ENCODE measurements at places on chromosomes 2 and 18. TPM values are rescaled to one million over a fixed set of nuclear protein-coding genes. Genes with fewer than 3 reads are reported as not detected.
A peak's percentile ranks its signal among the peaks of the same experiment; 100 is the strongest.

The SERPINB13 gene
- not detected for total RNA-seq

The DSG3 gene
- total RNA-seq = 1.8 TPM

The UNC80 gene
- total RNA-seq = not detected

The LIMS2 gene
- total RNA-seq = not detected

The NYAP2 gene
- not detected for total RNA-seq

The ZSWIM2 gene
- total RNA-seq = not detected

GRCh38 chr2:70743677-70744076 is 24.3 kb downstream of the ADD2 start:
- H3K36me3 ChIP-seq = no peaks in the 10 kb centered on the region
- no peak for DNase-seq
- H3K4me1 ChIP-seq = no peaks in the 10 kb centered on the region
- peaks cover 99% of the 10 kb centered on the region for H3K27me3 ChIP-seq
- no peak overlapping the region for H3K27ac ChIP-seq
- H3K4me3 ChIP-seq = no peak overlapping the region

GRCh38 chr18:29161429-29161828 is 984.5 kb upstream of the CDH2 start:
- H3K27me3 ChIP-seq = no peaks in the 10 kb centered on the region
- H3K36me3 ChIP-seq = peaks cover 8% of the 10 kb centered on the region
- H3K27ac ChIP-seq = peak overlapping the region; percentile 96
- DNase-seq = no peak

DNA sequence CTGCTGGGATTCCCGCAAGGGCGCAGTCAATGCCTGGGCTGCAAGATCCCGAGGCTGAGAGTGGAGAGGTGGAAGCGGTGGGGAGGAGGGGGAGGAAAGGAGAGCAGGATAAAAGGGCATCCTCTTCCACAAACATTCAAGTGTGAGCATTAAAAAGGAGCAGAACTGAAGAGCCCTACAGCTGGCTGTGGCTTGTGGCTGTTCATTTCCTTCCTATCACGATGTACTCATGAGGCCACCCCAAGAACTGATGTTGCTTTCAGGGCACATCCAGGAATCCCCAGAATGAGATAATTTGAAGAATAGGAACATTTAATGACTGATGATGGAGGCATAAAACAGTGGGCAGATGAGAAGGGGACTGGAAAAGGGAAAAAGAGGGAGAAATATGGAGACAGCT is 230.8 kb upstream of the SMIM21 start:
- DNase-seq = no peak
- no peaks in the 10 kb centered on the region for H3K4me1 ChIP-seq
- H3K36me3 ChIP-seq = no peaks in the 10 kb centered on the region
- no peak overlapping the region for H3K27ac ChIP-seq
- H3K4me3 ChIP-seq = no peak overlapping the region
- H3K27me3 ChIP-seq = no peaks in the 10 kb centered on the region

DNA sequence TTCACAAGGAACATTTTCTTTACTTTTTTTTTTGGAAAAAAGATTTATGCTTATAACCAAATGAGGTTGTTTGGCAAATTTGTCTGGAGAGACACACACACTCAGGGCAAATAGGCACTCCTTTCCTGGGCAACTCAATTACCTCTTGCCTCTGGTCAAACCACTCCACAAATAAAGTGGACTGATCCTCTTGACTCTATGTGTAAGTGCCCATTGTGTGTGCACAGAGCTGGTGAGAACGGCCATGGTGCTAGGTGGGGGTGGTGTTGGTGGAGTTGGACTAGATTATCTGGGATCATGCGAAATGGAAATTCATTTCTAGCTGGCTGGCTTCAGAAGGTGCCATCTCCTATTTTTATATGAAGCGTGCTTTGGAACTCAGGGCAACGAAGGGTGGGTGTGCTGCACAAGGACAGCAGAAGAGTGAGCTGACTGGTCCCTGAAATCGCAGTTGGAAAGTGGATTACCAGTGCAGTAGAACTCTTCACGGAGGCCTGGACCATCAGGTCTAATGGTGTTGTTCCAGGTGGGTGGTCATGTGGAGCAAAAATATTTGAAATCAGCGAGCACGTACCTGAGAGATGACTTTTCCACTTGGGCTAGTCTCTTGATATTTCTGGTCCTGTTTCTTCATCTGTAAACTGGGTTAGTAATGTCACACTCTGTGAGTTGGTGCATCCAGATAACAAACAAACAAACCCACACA is 149.9 kb downstream of the RPIA start:
- H3K4me3 ChIP-seq = no peak overlapping the region
- no peak for DNase-seq
- no peak overlapping the region for H3K27ac ChIP-seq
- H3K4me1 ChIP-seq = no peaks in the 10 kb centered on the region
- peaks cover 78% of the 10 kb centered on the region for H3K27me3 ChIP-seq

GRCh38 chr2:86249579-86250391 is 50.5 kb downstream of the MRPL35 start:
- no peaks in the 10 kb centered on the region for H3K27me3 ChIP-seq
- no peak overlapping the region for H3K27ac ChIP-seq
- H3K4me3 ChIP-seq = no peak overlapping the region

DNA sequence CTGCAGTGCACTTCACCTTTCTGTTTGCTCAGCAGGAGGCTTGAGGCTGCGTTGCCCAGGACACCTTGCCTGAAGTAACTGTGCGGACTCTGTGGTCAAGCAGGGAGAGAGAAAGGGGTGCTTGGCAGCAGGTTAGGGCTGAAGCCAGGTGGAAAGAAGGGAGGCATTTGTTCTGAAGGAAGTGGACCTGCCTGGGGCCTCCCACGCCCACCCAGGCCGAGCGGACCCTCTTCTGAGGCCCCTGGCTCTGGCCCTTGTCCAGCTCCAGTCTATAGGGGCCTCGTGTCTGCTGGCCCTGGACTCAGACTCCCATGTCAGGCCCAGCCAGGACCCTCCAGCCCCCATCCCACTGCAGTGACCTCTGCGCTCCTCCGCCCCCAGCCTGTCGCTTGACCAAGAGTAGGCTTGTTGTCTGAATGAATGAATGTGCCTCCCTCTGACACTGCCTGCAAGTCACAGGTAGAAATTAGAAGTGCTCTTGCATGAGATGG is 2.5 kb downstream of the SNED1 start:
- no peaks in the 10 kb centered on the region for H3K4me1 ChIP-seq
- H3K27me3 ChIP-seq = peaks cover 49% of the 10 kb centered on the region
- no peak overlapping the region for H3K4me3 ChIP-seq
- no peak for DNase-seq

DNA sequence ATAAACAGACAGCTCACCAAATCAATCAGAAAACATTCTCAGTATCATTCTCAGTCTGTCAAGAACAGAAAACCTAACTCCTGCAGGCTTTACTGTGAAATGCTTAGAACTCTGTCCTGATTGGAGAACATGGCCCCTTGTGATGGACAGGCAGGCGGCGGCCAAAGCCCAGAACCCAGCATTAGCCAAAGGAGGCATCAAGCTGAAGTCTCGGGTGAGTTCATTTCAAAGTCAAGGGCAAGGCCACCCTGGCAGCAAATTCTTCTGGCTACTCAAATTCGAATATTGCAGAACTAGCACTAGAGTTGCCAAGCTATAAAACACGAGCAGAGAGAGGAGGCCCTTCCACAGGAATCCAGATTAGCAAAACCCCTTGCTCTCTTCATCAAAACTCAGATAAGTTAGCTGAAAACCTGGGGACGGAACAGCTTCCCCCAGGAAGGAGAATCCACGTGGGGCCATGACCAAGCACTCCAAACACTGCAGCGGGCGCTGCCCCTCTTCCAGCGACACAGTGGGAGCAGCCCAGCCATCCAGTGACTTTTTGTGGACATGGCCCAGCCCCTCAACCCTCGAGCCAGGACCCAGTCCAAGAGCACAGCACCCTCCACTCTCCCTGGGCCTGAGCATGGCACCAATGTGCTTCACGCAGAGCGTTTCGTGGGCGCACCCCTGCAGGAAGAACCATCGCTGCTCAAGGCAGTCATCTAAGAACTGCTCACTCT is 98.6 kb downstream of the HDAC4 start:
- peaks cover 4% of the 10 kb centered on the region for H3K36me3 ChIP-seq
- no peak overlapping the region for H3K4me3 ChIP-seq
- no peaks in the 10 kb centered on the region for H3K27me3 ChIP-seq
- peaks cover 23% of the 10 kb centered on the region for H3K4me1 ChIP-seq
- no peak for DNase-seq
- no peak overlapping the region for H3K27ac ChIP-seq

- H3K36me3 ChIP-seq = no peaks in the 10 kb centered on the region
- no peak for DNase-seq
- no peaks in the 10 kb centered on the region for H3K27me3 ChIP-seq
- H3K4me3 ChIP-seq = no peak overlapping the region
- no peak overlapping the region for H3K27ac ChIP-seq
These were observed 92.2 kb downstream of the CAPN13 start for GRCh38 chr2:30714811-30715709.

DNA sequence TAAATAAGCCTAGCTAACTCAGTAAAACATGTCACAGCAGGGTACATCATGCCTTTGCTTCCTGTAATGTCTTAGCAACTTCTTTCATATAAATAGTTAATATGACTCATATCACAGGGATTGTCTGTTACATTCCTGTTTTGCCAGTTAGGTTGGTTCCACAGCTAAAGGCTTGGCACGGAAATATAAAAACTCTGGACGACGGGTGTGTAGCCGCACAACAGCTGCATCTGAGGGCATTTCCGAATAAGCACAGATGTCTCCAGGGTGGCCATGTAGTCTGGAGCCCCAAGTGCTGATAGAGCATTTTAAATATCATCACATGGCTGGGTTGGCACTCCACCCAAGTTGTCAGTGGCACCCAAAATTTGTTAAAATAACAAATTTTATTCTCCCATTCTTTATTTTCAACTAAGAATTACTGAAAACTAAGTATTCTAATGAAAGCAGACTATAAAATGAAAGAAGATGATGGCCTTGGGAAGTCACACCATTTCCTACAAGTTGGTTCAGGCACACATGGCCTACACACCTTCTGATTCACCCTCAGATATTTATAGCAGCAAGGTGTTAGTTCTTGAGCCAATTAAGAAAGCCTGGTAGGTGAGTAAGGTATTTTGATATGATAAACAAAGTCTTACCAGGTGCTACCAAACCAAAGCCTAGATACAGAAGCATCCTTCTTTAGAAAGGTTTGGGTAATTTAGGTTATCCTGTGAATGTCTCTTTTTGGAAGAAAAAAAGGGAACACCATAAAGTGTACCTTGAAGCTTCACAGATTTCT is 61.8 kb upstream of the STK17B start:
- H3K4me1 ChIP-seq = peaks cover 23% of the 10 kb centered on the region
- peaks cover 8% of the 10 kb centered on the region for H3K36me3 ChIP-seq
- DNase-seq = peak; percentile 72
- H3K4me3 ChIP-seq = peak overlapping the region; percentile 12

- DNase-seq = no peak
- no peak overlapping the region for H3K27ac ChIP-seq
- H3K4me3 ChIP-seq = no peak overlapping the region
- H3K4me1 ChIP-seq = peaks cover 8% of the 10 kb centered on the region
These were observed 226.3 kb downstream of the NBAS start for GRCh38 chr2:15334644-15335326.

DNA sequence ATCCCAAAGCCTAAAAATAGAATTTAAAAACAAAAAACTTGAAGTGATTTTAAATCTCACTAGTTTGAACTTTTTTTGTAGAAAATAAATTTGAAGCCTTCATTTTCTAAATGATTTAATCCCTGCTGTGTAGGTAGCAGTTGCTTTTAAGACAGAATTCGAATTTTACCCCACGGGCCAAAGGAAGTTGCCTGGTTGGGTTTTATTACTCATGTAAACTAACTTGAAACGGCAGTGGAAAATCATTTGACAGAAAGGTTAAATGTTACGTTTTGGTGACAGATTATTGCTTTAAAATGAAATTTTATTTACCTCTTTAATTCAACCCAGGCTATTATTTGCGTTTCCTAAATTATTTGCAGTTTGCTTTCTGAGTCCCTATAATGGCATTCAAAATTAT is 2.0 kb downstream of the MAPRE2 start:
- H3K4me3 ChIP-seq = no peak overlapping the region
- H3K4me1 ChIP-seq = peaks cover 26% of the 10 kb centered on the region
- H3K36me3 ChIP-seq = peaks cover 21% of the 10 kb centered on the region
- H3K27ac ChIP-seq = no peak overlapping the region
- no peak for DNase-seq

GRCh38 chr2:197576631-197577030 is 60.8 kb downstream of the MOB4 start:
- H3K36me3 ChIP-seq = peaks cover 17% of the 10 kb centered on the region
- H3K27ac ChIP-seq = no peak overlapping the region
- H3K27me3 ChIP-seq = no peaks in the 10 kb centered on the region
- H3K4me3 ChIP-seq = no peak overlapping the region

- H3K27ac ChIP-seq = no peak overlapping the region
- no peaks in the 10 kb centered on the region for H3K27me3 ChIP-seq
- peaks cover 21% of the 10 kb centered on the region for H3K4me1 ChIP-seq
- H3K4me3 ChIP-seq = no peak overlapping the region
These were observed 190.4 kb downstream of the BABAM2 start for GRCh38 chr2:28080911-28081310.

GRCh38 chr18:79479761-79480161 is 84.0 kb downstream of the NFATC1 start:
- H3K27ac ChIP-seq = no peak overlapping the region
- H3K4me3 ChIP-seq = no peak overlapping the region
- no peaks in the 10 kb centered on the region for H3K4me1 ChIP-seq
- DNase-seq = no peak

- DNase-seq = peak; percentile 37
- no peak overlapping the region for H3K27ac ChIP-seq
- H3K4me1 ChIP-seq = peaks cover 8% of the 10 kb centered on the region
- no peaks in the 10 kb centered on the region for H3K27me3 ChIP-seq
- H3K36me3 ChIP-seq = no peaks in the 10 kb centered on the region
- no peak overlapping the region for H3K4me3 ChIP-seq
These were observed 43.2 kb upstream of the NOSTRIN start for GRCh38 chr2:168758970-168759820.

DNA sequence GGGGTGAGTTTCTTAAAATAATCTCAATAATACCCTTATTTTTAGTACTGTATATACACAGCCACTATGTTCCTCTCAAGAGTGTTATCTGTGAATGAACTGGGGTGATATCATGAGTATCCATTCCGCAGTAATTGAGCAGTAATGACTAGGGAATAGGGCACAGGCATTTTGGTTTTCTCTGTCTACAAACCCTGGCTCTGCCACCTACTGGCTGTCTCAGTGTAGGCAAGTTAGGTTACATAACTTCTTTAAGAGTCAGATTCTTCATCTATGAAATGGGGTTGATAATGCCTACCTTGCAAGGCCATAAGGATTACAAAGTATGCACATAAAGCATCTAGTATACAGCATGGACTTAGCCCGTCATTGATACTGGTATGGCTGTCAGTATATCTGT is 555.8 kb downstream of the NRXN1 start:
- no peaks in the 10 kb centered on the region for H3K36me3 ChIP-seq
- no peaks in the 10 kb centered on the region for H3K4me1 ChIP-seq
- H3K27me3 ChIP-seq = peaks cover 15% of the 10 kb centered on the region
- DNase-seq = no peak
- H3K27ac ChIP-seq = no peak overlapping the region

Measured in Calu3 (cell line).